ENCODE measurements at places on chromosomes 6 and 20.

GRCh38 chr6:158516098-158516497 lies 43.8 kb upstream of the TMEM181 start:
- no peaks in the 10 kb centered on the region for H3K36me3 ChIP-seq
- peaks cover 18% of the 10 kb centered on the region for H3K4me1 ChIP-seq
- H3K27me3 ChIP-seq, result no peaks in the 10 kb centered on the region
- H3K27ac ChIP-seq, result no peak overlapping the region
- no peak overlapping the region for H3K4me3 ChIP-seq

- H3K27me3 ChIP-seq, result no peaks in the 10 kb centered on the region
- H3K4me3 ChIP-seq, result no peak overlapping the region
- H3K4me1 ChIP-seq, result peaks cover 21% of the 10 kb centered on the region
These were observed 102.6 kb downstream of the ATP9A start for GRCh38 chr20:51665543-51666118.

GRCh38 chr20:24590178-24590982 lies 121.0 kb downstream of the SYNDIG1 start:
- H3K27me3 ChIP-seq, result peaks cover 48% of the 10 kb centered on the region
- H3K27ac ChIP-seq, result no peak overlapping the region
- H3K4me1 ChIP-seq, result no peaks in the 10 kb centered on the region
- no peaks in the 10 kb centered on the region for H3K36me3 ChIP-seq

DNA sequence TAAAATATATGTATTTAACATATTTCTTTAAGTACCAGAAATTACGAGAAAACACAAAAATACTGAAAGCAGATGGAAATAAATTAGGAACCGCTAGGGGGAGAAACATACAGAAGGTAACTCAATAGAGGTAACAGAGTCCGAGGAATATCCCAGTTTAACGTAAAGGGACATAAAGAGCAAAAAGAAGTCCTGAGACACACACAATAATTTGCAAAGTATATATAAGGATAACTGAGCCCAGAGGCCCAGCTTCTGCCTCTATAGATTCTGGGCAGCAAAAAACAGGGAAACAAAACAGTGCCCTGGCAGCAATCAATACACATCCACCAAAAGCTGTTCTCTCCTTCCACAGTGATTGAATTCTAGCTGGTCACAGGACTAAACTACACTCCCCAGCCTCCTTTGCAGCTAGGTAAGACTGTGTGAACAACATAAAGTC lies 15.1 kb downstream of the TBC1D32 start:
- no peak overlapping the region for H3K27ac ChIP-seq
- H3K36me3 ChIP-seq, result peaks cover 2% of the 10 kb centered on the region
- no peaks in the 10 kb centered on the region for H3K27me3 ChIP-seq
- no peak overlapping the region for H3K4me3 ChIP-seq
- H3K4me1 ChIP-seq, result no peaks in the 10 kb centered on the region
- DNase-seq, result no peak

GRCh38 chr20:2305479-2305878 lies 9.7 kb downstream of the TGM3 start:
- DNase-seq, result no peak
- H3K27ac ChIP-seq, result no peak overlapping the region
- no peaks in the 10 kb centered on the region for H3K36me3 ChIP-seq
- no peaks in the 10 kb centered on the region for H3K4me1 ChIP-seq
- no peaks in the 10 kb centered on the region for H3K27me3 ChIP-seq
- H3K4me3 ChIP-seq, result no peak overlapping the region

DNA sequence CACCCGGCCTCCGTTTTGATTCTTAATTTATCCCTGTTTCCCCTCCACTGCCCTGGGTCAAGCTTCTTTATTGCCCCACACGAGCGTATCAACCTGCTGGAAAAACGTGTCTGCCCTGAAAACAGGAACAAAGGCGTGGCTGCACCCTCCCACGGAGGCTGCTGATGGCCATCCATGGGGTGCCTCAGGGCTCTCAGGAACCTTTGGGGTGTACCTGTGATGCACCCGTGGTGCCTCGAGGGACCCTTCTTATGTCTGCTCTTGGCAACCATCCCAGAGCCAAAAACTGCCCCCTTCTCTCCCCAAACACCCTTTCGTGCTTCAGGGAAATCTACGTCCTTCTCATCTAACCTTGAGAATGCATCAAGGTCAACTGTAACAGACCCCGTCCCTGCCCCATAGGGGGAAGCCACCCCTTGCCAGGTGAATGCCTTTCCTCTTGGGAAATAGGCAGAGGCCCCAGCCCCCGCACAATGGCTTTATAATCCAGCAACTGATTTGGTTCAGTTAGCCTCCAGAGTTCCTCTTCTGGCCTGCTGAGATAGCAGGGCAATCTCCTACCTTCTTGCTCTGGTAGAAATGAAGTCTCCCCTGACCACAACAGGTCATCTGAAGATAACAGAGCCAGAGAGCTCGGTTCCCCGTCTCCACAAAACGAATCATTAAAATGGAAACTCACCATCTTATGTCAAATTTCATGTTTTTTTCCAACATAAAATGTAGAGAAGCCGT lies 29.4 kb downstream of the PSMG4 start:
- no peaks in the 10 kb centered on the region for H3K27me3 ChIP-seq
- DNase-seq, result no peak
- no peak overlapping the region for H3K4me3 ChIP-seq
- H3K4me1 ChIP-seq, result no peaks in the 10 kb centered on the region

DNA sequence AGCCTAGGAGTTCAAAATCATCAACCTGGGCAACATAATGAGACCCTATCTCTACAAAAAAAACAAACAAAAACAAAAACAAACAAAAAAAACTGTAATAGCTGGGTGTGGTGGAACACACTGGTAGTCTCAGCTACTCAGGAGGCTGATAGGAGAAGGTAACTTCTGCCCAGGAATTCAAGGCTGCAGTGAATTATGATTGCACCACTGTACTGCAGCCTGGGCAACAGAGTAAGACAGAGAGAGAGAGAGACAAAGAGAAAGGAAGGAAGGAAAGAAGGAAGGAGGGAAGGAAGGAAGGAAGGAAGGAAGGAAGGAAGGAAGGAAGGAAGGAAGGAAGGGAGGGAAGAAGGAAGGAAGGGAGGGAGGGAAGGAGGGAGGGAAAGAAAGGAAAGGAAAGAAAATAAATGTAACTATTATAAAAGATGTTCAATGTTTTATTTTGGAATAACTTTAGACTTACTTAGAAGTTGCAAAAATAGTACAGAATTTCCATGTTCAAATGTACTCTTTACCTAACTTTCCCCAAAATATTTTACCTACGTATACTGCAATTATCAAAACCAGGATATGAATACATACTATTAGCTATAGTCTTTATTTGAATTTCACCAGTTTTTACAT lies 175.2 kb downstream of the KHDC1L start:
- no peak overlapping the region for H3K27ac ChIP-seq
- H3K36me3 ChIP-seq, result no peaks in the 10 kb centered on the region
- H3K27me3 ChIP-seq, result peaks cover 72% of the 10 kb centered on the region
- no peaks in the 10 kb centered on the region for H3K4me1 ChIP-seq
- no peak for DNase-seq

GRCh38 chr20:19915111-19915798 lies 101.9 kb upstream of the NAA20 start:
- H3K36me3 ChIP-seq, result no peaks in the 10 kb centered on the region
- DNase-seq, result no peak

- no peak overlapping the region for H3K27ac ChIP-seq
- no peak overlapping the region for H3K4me3 ChIP-seq
- H3K4me1 ChIP-seq, result no peaks in the 10 kb centered on the region
These were observed 79.1 kb downstream of the DTD1 start for GRCh38 chr20:18666803-18667415.

DNA sequence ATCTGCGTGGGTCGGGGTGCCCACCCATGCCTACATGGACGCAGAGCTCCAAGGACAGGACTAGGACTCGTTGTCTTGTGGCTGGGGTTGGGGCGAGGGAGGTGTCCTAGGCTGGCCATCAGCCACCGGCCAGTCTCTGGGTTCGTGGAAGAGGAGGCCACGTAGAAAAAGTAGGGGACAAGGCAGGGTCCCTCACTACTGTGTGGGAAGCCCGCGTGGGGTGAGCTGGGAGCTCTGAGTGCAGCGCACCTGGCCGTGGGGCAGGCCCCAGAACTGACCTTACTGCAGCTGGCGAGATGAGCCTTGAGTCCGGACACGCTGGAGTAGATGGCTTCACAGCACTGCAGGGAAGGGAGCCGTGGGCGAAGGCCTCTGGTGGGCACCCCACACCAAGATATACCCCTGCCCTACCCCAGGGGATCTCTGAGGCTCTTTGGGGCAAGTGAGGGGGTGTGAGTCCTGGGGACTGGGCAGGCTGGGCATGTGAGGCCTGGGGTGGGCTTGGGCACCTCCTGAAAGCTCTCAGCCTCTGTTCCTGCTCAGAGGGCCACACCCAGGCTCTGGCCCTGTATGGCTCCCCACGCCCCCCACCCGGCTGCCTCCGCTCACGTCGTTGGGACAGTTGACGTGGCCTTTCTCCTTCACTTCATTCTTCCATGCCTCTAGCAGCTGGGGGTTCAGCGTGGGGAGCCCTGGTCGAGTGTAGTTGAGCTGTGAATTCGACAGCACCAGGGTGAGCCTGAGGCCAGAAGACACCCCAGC lies 5.6 kb upstream of the UCKL1 start:
- peaks cover 23% of the 10 kb centered on the region for H3K4me1 ChIP-seq
- H3K27ac ChIP-seq, result no peak overlapping the region

DNA sequence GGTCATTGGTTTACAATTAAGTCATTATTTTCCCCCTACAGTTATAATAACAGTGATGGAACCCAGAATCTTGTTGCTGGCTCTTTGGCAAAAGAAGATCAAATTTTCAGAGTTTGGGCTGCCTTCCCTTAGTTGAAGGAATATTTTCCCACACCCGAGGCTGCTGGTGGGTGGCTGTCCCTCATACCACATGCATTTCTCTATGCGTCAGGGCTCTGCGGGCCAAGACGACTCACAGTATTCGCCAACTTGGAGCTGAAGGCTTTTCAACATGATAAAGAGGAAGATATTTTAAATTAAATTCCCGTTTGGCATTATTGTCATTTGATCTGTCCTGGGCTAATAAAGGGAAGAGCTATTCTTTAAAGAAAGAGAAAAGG lies 102.2 kb upstream of the SASH1 start:
- no peaks in the 10 kb centered on the region for H3K36me3 ChIP-seq
- no peak overlapping the region for H3K4me3 ChIP-seq
- DNase-seq, result no peak
- no peak overlapping the region for H3K27ac ChIP-seq

DNA sequence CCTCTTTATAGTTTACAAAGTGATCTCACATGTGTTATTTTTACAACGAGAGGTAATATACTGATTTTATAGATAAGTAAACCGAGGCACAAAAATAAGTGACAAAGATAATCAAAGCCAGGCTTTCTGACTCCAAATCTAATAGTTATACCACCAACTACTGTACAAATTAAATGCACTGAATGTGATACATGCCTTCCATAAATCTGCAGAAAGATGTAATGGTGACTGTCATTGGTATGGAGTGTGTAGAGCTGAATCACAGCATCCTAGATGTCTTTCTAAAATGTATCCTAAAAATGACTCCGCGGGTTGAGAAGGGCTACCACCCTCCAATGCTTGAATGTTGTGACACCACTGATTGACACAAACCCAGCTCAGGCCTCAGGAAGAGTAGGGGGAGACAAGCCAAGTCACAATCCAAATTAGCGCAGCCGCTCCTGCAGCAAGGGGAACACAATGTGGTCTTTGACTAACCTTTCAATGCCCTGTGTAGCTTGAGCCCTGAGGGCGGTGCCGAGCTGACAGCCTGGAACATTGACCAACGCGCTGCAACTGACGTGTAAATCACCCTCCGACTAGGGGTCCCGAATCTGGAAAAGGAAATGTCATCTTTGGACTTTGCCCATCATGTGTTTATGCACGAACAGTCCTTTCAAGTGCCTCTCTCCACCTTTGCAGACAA lies 136.8 kb downstream of the OLIG3 start:
- H3K4me1 ChIP-seq, result no peaks in the 10 kb centered on the region
- no peaks in the 10 kb centered on the region for H3K36me3 ChIP-seq
- no peaks in the 10 kb centered on the region for H3K27me3 ChIP-seq
- DNase-seq, result no peak

DNA sequence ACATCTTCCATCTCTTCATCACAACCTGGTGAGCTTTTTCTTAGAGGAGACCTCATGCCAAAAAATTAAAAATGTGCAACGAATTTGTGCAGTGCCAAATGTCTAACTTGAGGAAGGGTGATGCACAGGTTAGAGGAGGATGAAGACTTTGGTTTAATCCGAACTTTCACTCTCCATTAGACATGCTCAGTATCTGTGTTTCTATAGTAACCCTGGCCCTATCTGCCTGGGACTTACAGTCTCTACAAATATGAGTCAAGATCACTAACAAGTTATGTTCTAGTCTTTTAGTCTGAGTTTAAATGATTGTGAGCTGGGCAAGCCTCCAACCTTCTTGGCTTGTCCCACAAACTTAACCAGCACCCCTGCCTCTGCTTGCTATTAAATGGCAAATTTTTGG lies 377.0 kb downstream of the BMP2 start:
- no peak for DNase-seq
- H3K27ac ChIP-seq, result no peak overlapping the region
- no peaks in the 10 kb centered on the region for H3K36me3 ChIP-seq
- H3K4me3 ChIP-seq, result no peak overlapping the region
- no peaks in the 10 kb centered on the region for H3K27me3 ChIP-seq
- no peaks in the 10 kb centered on the region for H3K4me1 ChIP-seq

GRCh38 chr20:49306903-49307620 lies 29.2 kb upstream of the ZNFX1 start:
- H3K4me1 ChIP-seq, result no peaks in the 10 kb centered on the region
- no peak overlapping the region for H3K4me3 ChIP-seq
- no peak for DNase-seq
- no peaks in the 10 kb centered on the region for H3K36me3 ChIP-seq
- H3K27ac ChIP-seq, result no peak overlapping the region

DNA sequence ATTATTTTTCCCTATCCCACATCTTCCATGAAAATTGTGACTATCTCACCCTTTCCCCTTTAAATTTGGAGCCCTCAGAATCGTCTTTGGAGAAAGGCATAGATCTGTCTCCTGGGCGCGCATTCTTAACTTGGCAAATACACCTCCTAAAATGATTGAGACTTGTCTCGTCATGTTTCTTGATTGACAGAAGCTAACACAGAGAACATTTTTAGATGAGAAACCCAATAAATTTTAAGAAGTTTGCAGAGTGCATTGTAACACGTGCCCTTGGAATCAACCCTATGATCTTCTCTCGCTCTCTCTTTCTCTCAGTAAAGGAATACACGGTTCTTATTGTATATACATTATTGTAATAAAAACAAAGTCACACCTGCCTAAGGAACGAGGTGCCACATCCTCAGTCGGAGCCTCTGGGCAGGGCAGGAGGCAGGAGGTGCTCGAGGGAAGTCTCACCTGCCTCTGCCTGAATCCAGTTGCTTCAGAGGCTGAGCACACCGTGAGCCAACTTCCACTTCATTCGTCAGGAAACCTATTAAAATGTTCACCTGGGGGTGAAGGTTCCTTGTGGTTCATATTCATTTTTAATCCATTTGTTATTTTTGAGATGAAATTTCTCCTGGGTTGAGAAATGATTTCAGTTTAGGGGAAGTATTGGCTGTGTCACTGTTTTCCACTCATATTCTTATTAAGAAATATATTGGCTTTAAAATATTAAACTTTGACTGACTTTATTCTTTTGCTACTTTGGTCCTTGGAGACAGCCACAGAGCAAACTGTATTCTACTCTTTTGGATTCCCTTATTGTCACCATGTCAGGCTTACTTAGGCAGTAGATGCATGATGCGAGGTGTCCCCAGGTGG lies 90.5 kb upstream of the THBS2 start:
- no peaks in the 10 kb centered on the region for H3K36me3 ChIP-seq
- no peaks in the 10 kb centered on the region for H3K27me3 ChIP-seq
- no peak overlapping the region for H3K27ac ChIP-seq

GRCh38 chr6:32086661-32087573 lies 22.2 kb downstream of the TNXB start:
- H3K27ac ChIP-seq, result no peak overlapping the region
- no peaks in the 10 kb centered on the region for H3K27me3 ChIP-seq
- DNase-seq, result no peak
- H3K36me3 ChIP-seq, result no peaks in the 10 kb centered on the region
- H3K4me1 ChIP-seq, result peaks cover 14% of the 10 kb centered on the region
